Panc1 (cell line): ENCODE measurements at places on chromosomes 6 and 20.

DNA sequence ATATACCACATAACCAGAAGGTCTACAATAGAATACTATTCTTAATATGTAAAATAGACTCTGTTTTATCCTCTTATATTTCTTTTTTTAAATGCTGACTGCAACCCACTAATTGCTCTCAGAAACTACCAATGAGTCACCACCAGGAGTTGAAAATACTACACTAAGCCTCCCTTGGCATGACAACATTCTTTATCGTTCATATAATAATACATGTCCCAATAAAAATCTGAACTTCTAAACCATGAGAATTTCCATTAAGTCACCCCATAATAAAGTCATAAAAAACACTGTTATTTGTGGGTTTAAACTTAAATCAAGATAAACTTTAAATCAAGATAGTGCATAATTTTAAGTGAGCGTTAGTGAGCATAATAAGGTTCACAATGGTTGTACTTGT is 4.2 kb downstream of the HACE1 start:
- no peak overlapping the region for H3K27ac ChIP-seq
- no peaks in the 10 kb centered on the region for H3K27me3 ChIP-seq
- H3K4me1 ChIP-seq: peaks cover 3% of the 10 kb centered on the region; the same call in 1 of the 2 replicates
- peaks cover under 1% of the 10 kb centered on the region for H3K36me3 ChIP-seq
- no peak overlapping the region for H3K4me3 ChIP-seq
- DNase-seq: no peak

DNA sequence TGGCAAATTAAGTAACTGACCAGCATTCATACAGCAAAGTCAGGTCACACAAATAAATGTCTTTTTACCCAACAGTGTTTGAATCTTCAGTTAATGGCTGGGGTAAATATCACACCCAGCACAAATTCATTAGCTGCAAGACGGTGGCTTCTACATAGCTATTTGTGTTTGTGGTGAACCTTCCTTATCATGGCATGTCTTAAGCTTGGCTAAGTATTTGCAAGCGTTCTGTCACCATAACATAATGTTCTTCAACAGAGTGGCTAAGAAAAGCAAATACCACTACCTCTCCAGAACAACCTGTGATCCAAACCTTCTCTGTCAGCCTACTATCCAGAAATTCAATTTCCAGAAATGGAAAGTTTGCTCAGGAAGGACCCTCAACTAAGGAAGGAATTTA is 255.6 kb upstream of the TAB2 start:
- H3K27ac ChIP-seq: no peak overlapping the region
- H3K4me3 ChIP-seq: no peak overlapping the region
- no peak for DNase-seq
- H3K36me3 ChIP-seq: no peaks in the 10 kb centered on the region

GRCh38 chr6:76942203-76942966 is 520.9 kb downstream of the HTR1B start:
- no peak overlapping the region for H3K27ac ChIP-seq
- no peak overlapping the region for H3K4me3 ChIP-seq
- H3K4me1 ChIP-seq: no peaks in the 10 kb centered on the region
- no peaks in the 10 kb centered on the region for H3K36me3 ChIP-seq

GRCh38 chr6:73978330-73978729 is 282.3 kb downstream of the CD109 start:
- no peak overlapping the region for H3K27ac ChIP-seq
- no peaks in the 10 kb centered on the region for H3K4me1 ChIP-seq
- peaks cover 2% of the 10 kb centered on the region; the same call in 1 of the 2 replicates for H3K36me3 ChIP-seq
- H3K4me3 ChIP-seq: no peak overlapping the region

- no peak overlapping the region for H3K4me3 ChIP-seq
- H3K27me3 ChIP-seq: peaks cover 37% of the 10 kb centered on the region
- H3K36me3 ChIP-seq: no peaks in the 10 kb centered on the region
These were observed 12.5 kb upstream of the POU3F2 start for GRCh38 chr6:98821756-98822405.
